Spinal cord (tissue), 10 donors: ENCODE measurements at places on chromosomes 12 and 14. TPM values are rescaled to one million over a fixed set of nuclear protein-coding genes. Genes with fewer than 3 reads are reported as not detected.

Gene DCP1B
- 11.7 TPM for total RNA-seq

Gene NINJ2
- 6.0 TPM for total RNA-seq

Gene TMEM179
- 20.5 TPM for total RNA-seq

DNA sequence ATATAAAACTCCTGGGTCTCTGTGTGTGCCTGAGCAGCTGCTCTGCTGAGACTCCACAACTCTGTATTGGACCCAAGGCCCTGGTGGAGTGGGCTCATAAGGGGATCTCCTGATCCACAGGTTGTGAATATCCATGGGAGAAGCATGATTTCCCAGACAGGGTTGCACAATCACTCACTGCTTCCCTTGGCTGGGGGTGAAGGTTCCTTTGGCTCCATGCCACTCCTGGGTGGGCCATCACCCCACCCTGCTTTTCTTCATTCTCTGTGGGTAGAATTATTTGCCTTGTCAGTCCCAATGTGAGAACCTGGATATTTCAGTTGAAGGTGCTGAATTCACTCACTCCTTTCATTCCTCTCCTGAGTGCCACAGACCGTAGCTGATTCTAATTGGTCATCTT lies 205.2 kb upstream of the TMEM260 start:
- H3K4me1 ChIP-seq: no peaks in the 10 kb centered on the region
- no peak for DNase-seq
- no peak overlapping the region for H3K27ac ChIP-seq
- no peaks in the 10 kb centered on the region for H3K36me3 ChIP-seq
- no peak overlapping the region for H3K4me3 ChIP-seq

- no peak overlapping the region for H3K4me3 ChIP-seq
- no peak for DNase-seq
- H3K27ac ChIP-seq: no peak overlapping the region
Observed at GRCh38 chr14:68846466-68846865, 53.6 kb upstream of the ZFP36L1 start.
